Kidney (tissue), 22 donors: ENCODE measurements at places on chromosomes 5 and 9. TPM values are rescaled to one million over a fixed set of nuclear protein-coding genes. Genes with fewer than 3 reads are reported as not detected.
A peak's percentile ranks its signal among the peaks of the same experiment; 100 is the strongest.

The PSD2 gene
- 0.09 TPM for polyA plus RNA-seq

The NUTM2G gene
- not detected for polyA plus RNA-seq

The BTNL9 gene
- 8.6 TPM for polyA plus RNA-seq

The OTP gene
- not detected for polyA plus RNA-seq

The TAF11L13 gene
- polyA plus RNA-seq: not detected

GRCh38 chr9:85859765-85860164, 81.2 kb upstream of the NAA35 start:
- H3K4me1 ChIP-seq: no peaks in the 10 kb centered on the region
- no peaks in the 10 kb centered on the region for H3K36me3 ChIP-seq
- H3K4me3 ChIP-seq: no peak overlapping the region
- DNase-seq: no peak
- H3K27ac ChIP-seq: no peak overlapping the region

DNA sequence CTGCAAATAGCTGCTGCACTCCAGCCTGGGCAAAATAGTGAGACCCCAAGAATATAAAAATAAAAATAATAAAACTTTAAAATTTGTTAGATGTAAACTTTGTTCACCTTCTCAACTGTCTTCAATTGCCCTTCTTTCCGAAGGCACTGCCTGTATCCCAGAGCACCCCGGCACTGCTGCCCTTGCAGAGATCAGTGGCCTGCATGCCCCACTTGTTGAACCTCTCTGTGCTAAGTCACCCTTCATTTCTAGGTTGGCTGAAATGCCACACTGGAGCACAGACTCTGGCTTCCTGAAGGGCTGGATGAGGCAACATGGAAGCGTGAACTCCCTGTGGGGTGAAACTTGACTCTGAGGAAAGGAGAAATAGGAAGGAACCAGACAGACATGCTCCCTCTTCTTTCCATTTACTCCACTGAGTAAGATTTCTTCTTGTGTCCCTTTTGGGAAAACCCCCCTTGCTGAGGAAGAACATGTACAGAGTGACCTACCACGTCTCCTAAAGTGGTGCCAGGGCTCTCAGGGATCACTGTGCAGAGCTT, 8.4 kb upstream of the JMY start:
- no peaks in the 10 kb centered on the region for H3K27me3 ChIP-seq
- H3K36me3 ChIP-seq: no peaks in the 10 kb centered on the region
- no peak overlapping the region for H3K4me3 ChIP-seq
- no peak overlapping the region for H3K27ac ChIP-seq

GRCh38 chr5:88833371-88834130, 49.4 kb downstream of the MEF2C start:
- no peaks in the 10 kb centered on the region for H3K36me3 ChIP-seq
- H3K27ac ChIP-seq: peak overlapping the region; percentile 1
- no peak for DNase-seq
- H3K27me3 ChIP-seq: no peaks in the 10 kb centered on the region
- H3K4me3 ChIP-seq: no peak overlapping the region

DNA sequence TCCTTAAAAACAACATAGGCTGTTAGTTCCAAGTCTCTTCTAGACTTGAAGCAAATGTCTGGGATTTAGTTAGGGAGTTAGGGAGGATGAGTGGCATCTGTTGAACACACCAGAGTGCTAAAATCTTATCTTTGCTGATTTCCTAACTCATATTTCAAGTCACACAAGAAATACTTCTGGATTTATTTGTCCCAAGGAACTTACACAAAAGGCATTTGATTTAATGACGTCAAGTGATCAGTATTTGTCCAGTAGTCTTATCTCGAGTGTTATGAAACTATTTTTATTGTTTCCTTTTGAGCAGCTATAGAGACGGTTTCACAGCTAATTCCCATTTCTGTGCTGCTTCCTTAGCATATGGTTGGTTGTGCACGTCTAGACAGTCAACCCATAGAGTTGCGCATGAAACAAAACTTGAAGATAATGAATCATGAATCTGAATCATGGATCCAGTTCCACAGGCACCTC, 140.5 kb upstream of the TUT7 start:
- H3K27me3 ChIP-seq: no peaks in the 10 kb centered on the region
- no peak for DNase-seq

DNA sequence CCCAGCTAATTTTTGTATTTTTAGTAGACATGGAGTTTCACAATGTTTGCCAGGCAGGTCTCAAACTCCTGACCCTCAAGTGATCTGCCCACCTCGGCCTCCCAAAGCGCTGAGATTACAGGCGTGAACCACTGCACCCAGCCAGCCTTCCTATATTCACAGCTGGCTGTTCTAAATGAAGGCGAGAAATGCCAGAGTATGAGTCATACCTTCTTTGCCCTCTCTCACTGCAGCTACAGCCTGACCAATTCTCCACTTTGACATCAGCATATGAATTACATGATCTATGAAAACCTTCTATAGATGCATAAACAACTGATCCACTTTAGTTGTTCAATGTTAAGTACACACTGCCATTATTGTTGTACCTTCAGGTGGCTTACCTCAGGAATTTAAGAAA, 14.5 kb downstream of the APTX start:
- DNase-seq: no peak
- no peak overlapping the region for H3K27ac ChIP-seq
- no peaks in the 10 kb centered on the region for H3K27me3 ChIP-seq
- peaks cover 46% of the 10 kb centered on the region for H3K36me3 ChIP-seq
- no peaks in the 10 kb centered on the region for H3K4me1 ChIP-seq
- no peak overlapping the region for H3K4me3 ChIP-seq
